ENCODE measurements at places on chromosomes 5 and 9. TPM values are rescaled to one million over a fixed set of nuclear protein-coding genes. Genes with fewer than 3 reads are reported as not detected.

CTSV gene
- total RNA-seq = 59.1 TPM

PCDHB6 gene
- 0.52 TPM for total RNA-seq

SPINK6 gene
- not detected for total RNA-seq

PCDHB8 gene
- total RNA-seq = 2.6 TPM

CNTNAP3 gene
- 8.3 TPM for total RNA-seq

IGFBPL1 gene
- total RNA-seq = 78.5 TPM

PHF24 gene
- total RNA-seq = 0.14 TPM

MEIKIN gene
- not detected for total RNA-seq

PLAC8L1 gene
- not detected for total RNA-seq

CCDC171 gene
- total RNA-seq = 4.4 TPM

BTNL8 gene
- total RNA-seq = 0.85 TPM

FOXD4 gene
- total RNA-seq = 0.31 TPM

SELENOP gene
- total RNA-seq = 12.7 TPM

PCDHA6 gene
- total RNA-seq = 4.6 TPM

SAXO1 gene
- not detected for total RNA-seq

SHC3 gene
- total RNA-seq = 2.5 TPM

ST8SIA4 gene
- total RNA-seq = 1.3 TPM

MATR3 gene
- 506 TPM for total RNA-seq

FAM53C gene
- total RNA-seq = 45.0 TPM

RBM18 gene
- 9.3 TPM for total RNA-seq

TMEFF1 gene
- 85.2 TPM for total RNA-seq

TEK gene
- total RNA-seq = 7.9 TPM

NKD2 gene
- 7.3 TPM for total RNA-seq

SIT1 gene
- total RNA-seq = 14.7 TPM

SHISAL2B gene
- 3.9 TPM for total RNA-seq

ADAMTS19 gene
- total RNA-seq = 27.4 TPM

GBGT1 gene
- 15.7 TPM for total RNA-seq

IL3 gene
- not detected for total RNA-seq

CARD9 gene
- 0.49 TPM for total RNA-seq

ATG10 gene
- 12.5 TPM for total RNA-seq

ESM1 gene
- not detected for total RNA-seq

TMOD1 gene
- 0.69 TPM for total RNA-seq

OBP2B gene
- not detected for total RNA-seq

GABRG2 gene
- 3.5 TPM for total RNA-seq

PDE6A gene
- not detected for total RNA-seq

SLC34A1 gene
- total RNA-seq = 0.31 TPM

CCNO gene
- total RNA-seq = not detected

CAVIN4 gene
- total RNA-seq = 6.0 TPM

ZNG1A gene
- total RNA-seq = 70.3 TPM

C5orf52 gene
- not detected for total RNA-seq

KIF24 gene
- 4.4 TPM for total RNA-seq

OMD gene
- not detected for total RNA-seq

LRRTM2 gene
- not detected for total RNA-seq

GDNF gene
- not detected for total RNA-seq

SNCB gene
- total RNA-seq = 3.6 TPM
